Adrenal gland (tissue), 19 donors: ENCODE measurements at places on chromosomes 2 and 18. TPM values are rescaled to one million over a fixed set of nuclear protein-coding genes. Genes with fewer than 3 reads are reported as not detected.

GRCh38 chr18:61896757-61897156 lies 4.0 kb upstream of the RNF152 start:
- DNase-seq = peak; percentile 60

GRCh38 chr2:128720080-128721022 lies 401.7 kb upstream of the HS6ST1 start:
- no peak for DNase-seq

DNA sequence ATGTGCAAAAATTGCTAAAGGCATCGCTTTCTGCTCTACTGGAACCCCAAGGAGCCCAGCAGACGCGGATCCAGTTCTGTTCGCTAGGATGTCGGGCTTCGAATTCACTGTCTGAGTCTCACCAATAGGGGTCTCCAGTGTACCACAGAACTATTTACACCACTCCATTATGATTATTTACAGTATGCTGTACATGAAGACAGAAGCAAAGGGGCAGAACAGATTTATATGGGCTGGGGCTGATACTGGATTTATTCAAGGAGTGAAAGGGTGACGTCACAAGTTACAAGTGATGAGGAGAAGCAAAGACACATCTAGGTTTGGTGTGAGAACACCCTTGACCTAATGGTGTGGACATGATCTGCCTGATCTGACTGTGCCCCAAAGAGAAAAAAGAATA lies 185.3 kb upstream of the ATP5MC3 start:
- DNase-seq = peak; percentile 18

The PAPOLG gene
- total RNA-seq = 8.7 TPM

The TMEM150A gene
- total RNA-seq = 20.2 TPM

The CRYGD gene
- total RNA-seq = not detected

The FBXO36 gene
- total RNA-seq = 6.8 TPM

The MC5R gene
- not detected for total RNA-seq

The TAF4B gene
- total RNA-seq = 4.3 TPM

The VSNL1 gene
- 22.7 TPM for total RNA-seq
